ENCODE measurements at places on chromosomes 2 and 18. TPM values are rescaled to one million over a fixed set of nuclear protein-coding genes. Genes with fewer than 3 reads are reported as not detected.

DNA sequence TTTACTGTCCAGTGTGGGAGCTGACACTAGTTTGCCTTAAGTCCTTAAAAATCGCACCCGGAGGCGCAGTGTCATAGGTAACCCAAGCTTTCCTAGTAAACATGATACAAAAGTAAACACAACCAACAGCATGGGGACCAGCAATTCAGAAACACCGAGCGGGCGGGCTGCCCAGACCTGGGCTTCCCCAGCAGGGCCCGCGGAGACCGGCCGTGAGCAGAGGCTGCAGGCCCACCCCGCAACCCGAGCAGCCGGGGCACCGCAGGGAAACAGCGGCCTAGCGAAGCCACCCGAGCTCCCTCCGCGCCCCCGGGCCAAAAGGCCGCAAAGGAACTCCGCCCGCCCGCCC lies 296 bp downstream of the TTC21B start:
- H3K27ac ChIP-seq, result peak overlapping the region; percentile 85
- H3K36me3 ChIP-seq, result peaks cover 13% of the 10 kb centered on the region
- peak overlapping the region; percentile 81 for H3K4me3 ChIP-seq

DNA sequence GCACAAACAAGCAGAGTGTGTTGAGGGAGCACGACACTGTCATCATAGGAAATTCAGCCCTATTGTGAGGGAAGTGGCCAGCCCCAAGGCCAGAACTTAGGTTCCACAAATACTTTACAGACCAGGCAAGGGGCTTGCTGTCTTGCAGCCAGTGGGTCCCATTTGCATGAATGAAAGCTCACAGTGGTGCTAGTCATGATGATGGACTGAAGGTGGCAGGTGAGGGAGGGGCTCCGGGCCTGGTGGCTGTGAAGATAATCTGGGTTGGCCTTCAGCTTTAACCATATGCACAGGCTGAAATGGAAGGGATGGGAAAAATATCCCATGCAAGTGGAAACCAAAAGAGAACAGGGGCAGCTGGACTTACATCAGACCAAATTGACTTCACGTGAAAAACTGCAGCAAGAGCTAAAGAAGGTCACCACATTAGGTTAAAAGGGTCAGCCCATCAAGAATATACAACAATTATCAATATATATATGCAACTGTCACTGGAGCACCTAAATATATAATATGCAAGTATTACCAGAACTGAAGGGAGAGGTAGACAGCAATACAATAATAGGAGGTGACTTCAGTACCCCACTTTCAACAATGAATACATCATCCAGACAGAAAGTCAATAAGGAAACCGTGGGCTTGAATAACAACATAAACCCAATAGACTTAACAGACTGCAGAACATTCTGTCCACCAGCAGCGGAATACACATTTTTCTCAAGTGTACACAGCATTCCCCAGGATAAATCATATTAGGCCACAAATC lies 39.6 kb downstream of the DCDC2C start:
- H3K4me1 ChIP-seq, result no peaks in the 10 kb centered on the region
- H3K36me3 ChIP-seq, result no peaks in the 10 kb centered on the region
- no peak for DNase-seq
- H3K27me3 ChIP-seq, result peaks cover 18% of the 10 kb centered on the region
- no peak overlapping the region for H3K4me3 ChIP-seq

Gene CLIP4
- total RNA-seq, result 25.1 TPM

DNA sequence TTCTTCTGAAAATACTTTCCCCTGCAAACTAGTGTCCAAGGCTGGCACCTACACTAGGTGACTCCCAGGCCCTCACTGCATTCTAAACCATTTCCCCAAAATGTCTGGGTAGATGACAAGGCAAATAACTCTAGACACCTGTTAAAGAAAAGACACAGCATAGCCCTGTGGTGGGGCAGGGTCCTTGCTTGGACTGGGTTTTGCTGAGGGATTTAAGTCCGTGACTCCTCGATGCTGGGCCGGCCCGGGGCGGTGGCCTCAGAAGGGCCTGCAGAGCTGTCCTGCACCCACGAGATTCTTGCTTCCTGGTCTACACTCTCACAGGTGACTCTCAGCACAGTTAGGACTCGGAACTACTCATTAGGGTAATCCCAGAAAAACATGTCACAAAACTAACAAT lies 55.2 kb downstream of the MBP start:
- DNase-seq, result no peak
- no peak overlapping the region for H3K27ac ChIP-seq
- H3K27me3 ChIP-seq, result no peaks in the 10 kb centered on the region

DNA sequence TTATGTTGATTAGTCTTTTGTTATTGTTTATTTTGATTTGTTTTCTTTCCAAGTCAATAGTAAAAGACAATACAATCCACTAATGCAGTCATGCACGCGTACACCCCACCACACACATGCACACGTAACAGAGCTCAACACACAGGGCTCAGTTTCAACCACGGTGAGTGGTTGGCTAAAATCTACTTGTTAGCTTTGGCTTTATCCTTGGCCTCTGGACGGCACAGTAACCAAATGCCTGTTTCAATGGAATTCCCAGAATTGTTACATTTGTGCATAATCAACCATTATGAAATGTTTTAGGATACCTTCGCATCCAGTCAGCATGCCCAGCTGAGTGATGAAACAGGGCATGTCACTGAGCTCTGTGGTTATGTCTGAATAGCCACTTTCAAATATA lies 53.2 kb downstream of the NYAP2 start:
- H3K27me3 ChIP-seq, result no peaks in the 10 kb centered on the region
- no peak overlapping the region for H3K4me3 ChIP-seq
- no peak overlapping the region for H3K27ac ChIP-seq
- H3K36me3 ChIP-seq, result no peaks in the 10 kb centered on the region

GRCh38 chr2:63851691-63852311 lies 10.1 kb downstream of the UGP2 start:
- DNase-seq, result peak; percentile 15
- no peaks in the 10 kb centered on the region for H3K27me3 ChIP-seq
- peaks cover 3% of the 10 kb centered on the region for H3K36me3 ChIP-seq
- H3K4me3 ChIP-seq, result no peak overlapping the region
- H3K27ac ChIP-seq, result no peak overlapping the region

DNA sequence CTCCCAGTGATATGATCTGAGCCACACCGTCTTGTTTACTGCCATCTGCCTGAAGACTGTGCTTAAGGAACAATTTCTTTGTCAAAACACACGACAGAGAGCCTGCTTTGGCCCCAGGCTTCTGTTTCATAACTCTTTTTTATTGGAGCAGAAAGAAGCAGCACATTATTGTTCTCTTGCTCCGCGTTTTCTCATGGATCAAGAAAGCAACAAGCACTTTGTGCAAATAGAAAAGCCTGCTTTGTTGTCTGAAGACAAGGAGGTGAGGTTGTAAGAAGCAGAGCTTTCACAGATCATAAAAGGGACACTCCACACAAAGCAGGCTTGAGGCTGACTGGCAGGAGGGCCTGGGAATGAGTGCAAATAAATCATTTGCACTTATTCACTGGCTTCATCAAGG lies 118.3 kb upstream of the FAM136A start:
- no peaks in the 10 kb centered on the region for H3K27me3 ChIP-seq
- H3K4me1 ChIP-seq, result no peaks in the 10 kb centered on the region
- no peak for DNase-seq
- no peak overlapping the region for H3K27ac ChIP-seq
- no peaks in the 10 kb centered on the region for H3K36me3 ChIP-seq

DNA sequence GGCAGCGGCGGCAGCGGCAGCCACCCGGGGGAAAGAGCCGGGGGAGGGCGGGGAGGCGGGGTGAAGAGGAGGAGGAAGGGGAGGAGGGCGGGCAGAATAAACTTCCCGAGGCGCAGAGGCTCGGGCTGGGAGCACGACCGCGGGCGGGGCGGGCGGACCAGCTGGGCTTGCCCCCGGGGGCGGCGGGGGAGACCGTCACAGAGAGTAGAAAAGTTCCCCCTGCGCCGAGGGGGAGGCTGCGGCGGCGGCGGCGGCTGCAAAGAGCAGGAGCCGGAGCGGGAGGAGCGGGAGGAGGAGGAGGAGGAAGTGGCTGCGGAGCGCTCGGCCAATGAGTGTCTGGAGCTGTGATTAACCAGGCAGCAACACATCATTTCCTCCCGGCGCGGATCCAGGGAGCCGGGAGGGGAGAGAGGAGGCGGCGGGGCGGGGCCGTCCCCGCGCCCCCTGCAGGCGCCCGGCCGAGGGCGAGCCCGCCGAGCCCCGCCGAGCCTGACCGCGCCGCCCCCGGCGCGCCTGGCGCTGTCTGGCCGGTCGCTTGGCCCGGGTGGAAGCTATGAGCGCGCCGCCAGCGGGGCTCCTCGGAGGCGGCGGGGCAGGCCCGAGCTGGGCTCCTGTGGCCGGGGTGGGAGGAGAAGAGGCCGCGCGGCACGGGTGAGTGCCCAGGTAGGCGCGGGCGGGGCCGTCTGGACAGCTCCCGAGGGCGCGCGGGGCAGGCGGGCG lies at the start of gene ACVR1:
Gene ACVR1, minus strand, starts transcription at position 265 of the 720 bp plus-strand sequence. CDS start 76,837 bp downstream, outside the sequence.
- DNase-seq, result peak; percentile 97
- peaks cover 30% of the 10 kb centered on the region for H3K4me1 ChIP-seq
- no peaks in the 10 kb centered on the region for H3K27me3 ChIP-seq

DNA sequence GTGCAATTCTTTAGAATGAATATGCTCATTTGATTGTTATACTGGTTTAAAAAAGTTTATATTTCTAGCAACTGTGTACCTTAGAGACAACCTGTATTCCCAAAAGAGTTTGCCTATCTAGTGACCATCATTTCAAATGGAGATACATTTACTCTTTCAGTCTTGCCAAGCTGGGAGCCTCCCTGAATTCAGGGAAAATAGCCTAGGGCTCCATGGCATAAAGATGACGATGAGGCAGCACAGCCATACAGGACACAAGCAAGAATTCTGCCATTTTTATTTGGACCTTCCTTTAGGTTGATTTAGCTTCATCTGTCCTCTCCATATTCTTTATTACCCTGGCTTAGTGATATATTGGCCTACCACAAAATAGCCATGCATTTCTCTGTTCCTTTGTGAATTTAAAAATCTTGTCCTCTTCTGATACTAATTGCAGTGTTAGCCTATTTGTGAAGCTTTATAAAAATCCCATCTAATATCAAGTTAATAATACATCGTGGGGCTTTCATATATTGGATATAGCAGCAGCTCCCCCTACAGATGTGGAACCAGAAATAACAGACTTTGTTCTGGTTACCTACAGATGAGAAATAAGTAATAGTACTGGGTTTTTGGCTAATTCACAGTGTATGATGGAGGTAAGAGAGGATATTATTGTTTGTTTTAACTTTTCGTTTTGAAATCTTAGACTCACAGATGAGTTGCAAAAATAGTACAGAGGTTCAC lies 1661.9 kb upstream of the PIK3C3 start:
- no peaks in the 10 kb centered on the region for H3K4me1 ChIP-seq
- no peak overlapping the region for H3K4me3 ChIP-seq
- peak; percentile 3 for DNase-seq

Gene RAD51AP2
- not detected for total RNA-seq

Gene TUBA4A
- 75.4 TPM for total RNA-seq

Gene PLGLB1
- 0.62 TPM for total RNA-seq

Gene MYO7B
- total RNA-seq, result 37.8 TPM

- H3K4me3 ChIP-seq, result no peak overlapping the region
- no peaks in the 10 kb centered on the region for H3K36me3 ChIP-seq
- H3K4me1 ChIP-seq, result no peaks in the 10 kb centered on the region
- DNase-seq, result no peak
- H3K27ac ChIP-seq, result no peak overlapping the region
Observed at GRCh38 chr2:25655316-25655715, 18.1 kb downstream of the DTNB start.

Gene FASTKD2
- 41.4 TPM for total RNA-seq

DNA sequence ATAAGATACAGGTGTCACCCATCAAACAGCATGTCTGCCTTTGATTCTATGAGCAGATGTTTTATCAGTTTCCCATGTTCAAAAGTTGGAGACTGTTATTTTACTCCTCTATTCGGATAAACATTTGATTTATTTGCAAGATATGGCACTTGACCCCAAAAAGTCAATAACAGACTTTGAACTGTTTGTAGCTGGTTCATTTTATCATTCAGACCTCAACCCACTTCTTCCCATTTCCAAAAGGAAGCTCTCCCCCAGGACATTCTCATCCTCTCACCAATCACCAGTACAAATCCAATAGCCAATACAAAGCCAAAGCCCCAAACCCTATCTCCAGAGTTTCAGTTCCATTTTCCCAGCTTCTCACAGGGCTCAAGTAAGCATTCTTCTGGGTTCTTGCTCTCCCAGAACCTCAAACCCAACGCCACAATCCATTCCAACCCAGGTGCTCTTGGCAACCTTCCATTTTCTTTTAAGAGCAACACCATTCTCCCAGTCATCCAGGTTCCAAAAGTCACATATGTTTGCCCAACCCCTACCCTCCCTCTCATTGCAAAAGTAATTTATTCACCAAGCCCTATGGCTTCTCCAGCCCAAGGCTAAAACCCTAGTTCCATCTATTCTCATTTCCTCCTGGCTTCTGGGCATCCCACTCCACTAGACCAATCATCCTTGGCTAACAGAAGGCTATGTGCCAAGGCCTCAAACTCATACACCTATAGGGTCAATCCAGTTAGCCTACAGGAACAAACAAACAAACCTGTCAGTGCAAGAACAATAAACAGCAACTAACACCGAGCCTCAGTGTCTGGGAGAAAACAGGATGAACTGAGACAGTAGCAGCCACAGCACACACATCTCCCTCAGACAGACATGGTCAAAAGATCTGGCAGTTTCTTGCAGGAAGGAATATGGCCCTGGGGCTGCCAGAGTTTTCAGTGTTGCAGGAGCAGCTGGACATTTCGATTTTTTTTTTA lies 9.2 kb downstream of the ACVR1 start:
- H3K4me3 ChIP-seq, result no peak overlapping the region
- no peak overlapping the region for H3K27ac ChIP-seq
- peaks cover 13% of the 10 kb centered on the region for H3K4me1 ChIP-seq
- no peak for DNase-seq
- no peaks in the 10 kb centered on the region for H3K27me3 ChIP-seq

GRCh38 chr2:132871831-132872230 lies 201.8 kb upstream of the LYPD1 start:
- no peak overlapping the region for H3K4me3 ChIP-seq
- H3K36me3 ChIP-seq, result no peaks in the 10 kb centered on the region
- H3K4me1 ChIP-seq, result 0 out of 2 replicates have a peak, but pooled peaks cover 5% of the 10 kb centered on the region
- no peak for DNase-seq

GRCh38 chr2:241390301-241391206 lies 34.5 kb downstream of the FARP2 start:
- H3K36me3 ChIP-seq, result peaks cover 3% of the 10 kb centered on the region
- DNase-seq, result no peak
- H3K4me3 ChIP-seq, result no peak overlapping the region
- H3K27ac ChIP-seq, result no peak overlapping the region

Gene MTX2
- total RNA-seq, result 54.5 TPM

Gene ANKRD44
- total RNA-seq, result 28.7 TPM

DNA sequence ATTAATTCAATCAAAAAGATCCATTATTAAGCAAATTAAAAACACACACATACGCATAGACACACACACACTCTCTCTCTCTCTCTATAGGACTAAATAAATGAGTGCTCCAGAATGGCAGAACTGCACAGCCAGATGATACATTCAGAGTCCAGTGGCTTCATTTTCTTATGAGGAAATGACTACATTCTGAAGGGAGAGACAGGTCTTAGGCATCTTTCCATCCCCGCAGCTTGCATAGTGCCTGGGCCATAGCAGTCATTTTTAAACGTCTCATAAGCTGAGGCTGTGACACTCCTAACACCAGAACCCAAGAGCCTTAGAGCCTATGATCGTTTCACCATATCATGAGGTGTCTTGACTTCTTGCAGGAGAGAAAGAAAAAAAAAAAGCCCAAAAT lies 31.1 kb downstream of the FEZ2 start:
- H3K36me3 ChIP-seq, result peaks cover 19% of the 10 kb centered on the region
- peak; percentile 21 for DNase-seq
- H3K4me3 ChIP-seq, result no peak overlapping the region
- H3K4me1 ChIP-seq, result peaks cover 86% of the 10 kb centered on the region

Measured in PC-3 (cell line).